Ascending aorta (tissue), 2 donors: ENCODE measurements at places on chromosomes 7 and 10. TPM values are rescaled to one million over a fixed set of nuclear protein-coding genes. Genes with fewer than 3 reads are reported as not detected.
A peak's percentile ranks its signal among the peaks of the same experiment; 100 is the strongest.

GRCh38 chr7:2639181-2639681 lies 7.4 kb downstream of the TTYH3 start:
- H3K27ac ChIP-seq = peak overlapping the region; percentile 72
- DNase-seq = no peak
- H3K4me3 ChIP-seq = no peak overlapping the region
- H3K4me1 ChIP-seq = peaks cover 59% of the 10 kb centered on the region

DNA sequence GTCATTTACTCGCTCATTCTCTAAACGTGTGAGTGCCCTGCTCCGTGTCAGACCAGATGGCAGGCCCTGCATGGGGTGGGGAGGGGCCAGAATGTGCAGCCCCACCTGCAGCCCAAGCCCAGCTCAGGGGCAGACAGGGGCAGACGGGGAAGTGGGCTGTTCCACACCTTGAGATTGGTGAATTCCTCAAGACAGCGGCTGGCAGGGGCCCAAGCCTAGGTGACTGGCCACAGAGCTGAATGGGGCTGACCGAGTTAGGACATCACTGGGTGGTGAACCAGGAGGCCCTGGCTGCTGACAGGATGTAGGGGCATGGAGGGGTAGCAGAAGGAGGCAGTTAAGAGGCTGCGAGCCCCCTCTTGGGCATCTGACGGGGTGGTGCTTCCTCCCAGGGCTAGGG lies 79.1 kb downstream of the MGMT start:
- no peak for DNase-seq
- H3K4me3 ChIP-seq = no peak overlapping the region
- H3K27me3 ChIP-seq = no peaks in the 10 kb centered on the region
- H3K27ac ChIP-seq = no peak overlapping the region
- H3K4me1 ChIP-seq = no peaks in the 10 kb centered on the region

DNA sequence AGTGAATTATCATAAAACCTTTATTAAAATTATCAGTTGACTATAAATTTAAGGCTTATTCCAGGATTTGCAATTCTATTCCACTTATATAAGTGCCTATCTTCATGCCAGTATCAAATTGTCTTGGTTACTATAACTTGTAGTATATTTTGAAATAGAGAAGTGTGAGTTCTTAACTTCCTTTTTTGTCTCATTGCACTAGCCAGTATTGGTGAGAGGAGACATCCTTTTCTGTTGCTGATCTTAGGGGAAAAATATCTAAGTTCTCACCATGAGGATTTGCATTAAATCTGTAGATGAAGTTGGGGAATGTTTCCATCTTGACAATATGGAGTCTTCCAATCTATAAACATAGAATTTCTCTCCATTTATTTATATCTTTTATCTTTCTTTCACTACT lies 104.2 kb upstream of the MKI67 start:
- no peak overlapping the region for H3K27ac ChIP-seq
- no peaks in the 10 kb centered on the region for H3K36me3 ChIP-seq

- H3K4me3 ChIP-seq = no peak overlapping the region
- H3K27ac ChIP-seq = no peak overlapping the region
- peak; percentile 65 for DNase-seq
- no peaks in the 10 kb centered on the region for H3K4me1 ChIP-seq
These were observed 76.1 kb upstream of the ZEB1 start for GRCh38 chr10:31242902-31243301.

DNA sequence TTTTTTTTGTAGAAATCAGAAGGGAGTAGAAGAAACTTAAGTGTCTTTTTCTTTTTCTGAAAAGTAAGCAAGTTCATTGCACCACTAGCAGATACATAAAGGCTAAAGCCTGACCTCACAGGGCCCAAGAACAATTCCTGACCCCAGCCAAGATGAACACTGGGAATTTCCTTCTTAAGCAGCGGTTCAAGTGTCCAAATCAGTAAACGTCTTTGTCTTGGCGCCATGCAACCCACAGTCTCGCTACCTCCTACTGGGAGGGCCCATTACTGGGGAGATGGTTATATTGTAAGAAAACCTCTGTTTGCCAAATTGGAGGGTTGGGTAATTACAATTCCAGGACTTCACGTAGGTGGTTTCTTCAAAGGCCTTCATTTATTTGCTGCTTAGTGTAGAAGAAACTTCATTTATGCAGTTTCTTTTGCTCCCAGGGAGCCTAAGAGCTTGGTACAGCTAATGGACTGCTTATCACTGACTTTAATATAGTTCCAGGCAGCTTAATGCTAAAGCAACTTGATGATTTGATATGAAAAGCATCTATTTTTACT lies 58.3 kb upstream of the ADRB1 start:
- H3K27ac ChIP-seq = no peak overlapping the region
- no peak overlapping the region for H3K4me3 ChIP-seq
- H3K27me3 ChIP-seq = no peaks in the 10 kb centered on the region
- H3K36me3 ChIP-seq = no peaks in the 10 kb centered on the region
- no peaks in the 10 kb centered on the region for H3K4me1 ChIP-seq

DNA sequence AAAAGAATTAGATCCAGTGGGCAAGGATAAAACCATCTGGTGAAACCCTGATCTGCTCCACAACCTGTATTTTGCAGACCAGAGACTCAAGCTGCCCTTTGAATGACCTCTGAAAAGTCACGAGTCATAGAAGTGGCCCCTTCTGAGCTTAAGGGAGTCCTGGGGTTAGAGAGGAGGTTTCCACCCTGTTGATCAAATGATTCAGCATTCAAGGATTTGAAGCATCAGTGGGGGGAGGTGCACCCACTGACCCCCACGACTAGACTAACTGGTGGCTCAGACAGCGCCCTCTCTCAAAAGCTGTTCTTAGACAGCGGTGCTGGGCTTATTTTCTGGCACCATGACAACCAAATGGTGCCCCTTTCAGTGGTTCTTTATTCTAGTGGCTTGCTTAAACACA lies 44.3 kb downstream of the PLCE1 start:
- no peaks in the 10 kb centered on the region for H3K27me3 ChIP-seq
- H3K4me3 ChIP-seq = no peak overlapping the region
- H3K4me1 ChIP-seq = no peaks in the 10 kb centered on the region
- H3K36me3 ChIP-seq = no peaks in the 10 kb centered on the region
- DNase-seq = no peak
- no peak overlapping the region for H3K27ac ChIP-seq

DNA sequence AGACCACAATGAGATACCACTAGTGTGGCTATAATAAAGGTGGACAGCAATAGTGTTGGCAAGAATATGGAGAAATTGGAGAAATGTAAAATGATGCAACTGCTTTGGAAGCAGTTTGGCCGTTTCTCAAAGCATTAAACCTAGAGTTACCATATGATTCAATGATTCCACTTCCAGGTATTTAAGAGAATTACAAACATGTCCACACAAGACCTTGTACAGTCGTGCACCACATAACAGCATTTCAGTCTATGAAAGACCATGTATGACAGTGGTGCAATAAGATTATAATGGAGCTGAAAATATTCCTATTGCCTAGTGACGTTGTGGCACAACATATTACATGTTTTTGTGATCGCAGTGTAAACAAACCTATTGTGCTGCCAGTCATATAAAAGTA lies 29.6 kb downstream of the CCDC172 start:
- no peaks in the 10 kb centered on the region for H3K36me3 ChIP-seq
- no peaks in the 10 kb centered on the region for H3K27me3 ChIP-seq
- H3K27ac ChIP-seq = no peak overlapping the region
- no peaks in the 10 kb centered on the region for H3K4me1 ChIP-seq

DNA sequence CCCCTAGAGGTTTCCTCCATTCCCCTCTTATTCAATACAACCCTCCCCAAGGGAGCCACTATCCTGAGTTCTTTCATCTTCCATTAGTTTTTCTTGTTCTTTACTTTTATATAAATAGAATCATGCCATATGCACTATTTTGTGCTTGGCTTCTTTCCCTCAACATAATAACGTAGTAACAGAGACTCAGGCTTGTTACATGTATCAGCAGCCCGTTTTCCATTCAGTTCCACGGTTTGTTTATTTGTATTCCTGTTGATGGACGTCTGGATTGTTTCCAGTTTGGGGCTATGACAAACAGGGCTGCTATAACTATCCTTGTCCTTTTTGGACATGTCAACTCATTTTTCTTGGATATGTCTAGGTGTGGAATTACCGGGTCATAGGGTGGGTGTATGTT lies 264.4 kb upstream of the MKI67 start:
- H3K36me3 ChIP-seq = no peaks in the 10 kb centered on the region
- H3K27ac ChIP-seq = no peak overlapping the region
- H3K27me3 ChIP-seq = no peaks in the 10 kb centered on the region
- H3K4me1 ChIP-seq = no peaks in the 10 kb centered on the region
- DNase-seq = no peak

DNA sequence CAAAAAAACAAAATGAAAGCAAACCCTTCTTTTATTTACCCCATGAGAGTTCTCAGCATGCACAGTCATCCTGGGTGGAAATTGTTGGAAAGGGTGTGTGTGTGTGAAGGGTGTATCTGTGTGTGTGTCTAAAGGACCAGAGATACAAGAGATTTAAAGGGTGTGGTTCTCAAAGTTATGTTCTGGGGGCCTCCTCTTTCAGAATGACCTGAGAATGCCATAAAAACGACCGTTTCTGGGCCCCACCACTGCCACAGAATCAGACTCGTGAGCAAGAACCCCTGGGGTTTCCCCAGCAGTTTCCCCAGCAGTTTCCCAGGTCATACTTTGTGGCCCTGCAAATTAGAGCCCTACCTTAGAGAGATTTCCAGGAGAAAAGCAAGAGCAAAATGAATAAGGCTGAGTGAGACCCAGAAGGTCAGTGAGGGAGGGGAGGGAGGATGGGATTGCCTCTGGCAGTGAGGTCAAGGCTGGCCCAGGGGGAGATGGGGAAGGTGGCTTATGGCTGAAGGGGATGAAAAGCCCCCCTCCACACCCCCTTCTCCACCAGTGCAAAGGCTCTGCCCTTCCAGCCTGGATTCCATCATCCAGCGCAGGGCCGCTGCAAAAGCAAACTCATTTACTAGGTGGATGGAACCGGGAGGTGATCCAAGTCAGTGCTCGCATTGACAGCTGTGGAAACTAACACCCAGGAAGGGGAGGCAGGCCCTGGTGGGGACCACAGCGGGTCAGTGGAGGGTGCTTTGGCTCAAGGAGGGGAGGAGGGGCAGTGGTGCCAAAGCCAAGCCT lies 10.2 kb downstream of the PYROXD2 start:
- H3K4me3 ChIP-seq = no peak overlapping the region
- no peak overlapping the region for H3K27ac ChIP-seq
- H3K36me3 ChIP-seq = peaks cover 30% of the 10 kb centered on the region
- DNase-seq = no peak

DNA sequence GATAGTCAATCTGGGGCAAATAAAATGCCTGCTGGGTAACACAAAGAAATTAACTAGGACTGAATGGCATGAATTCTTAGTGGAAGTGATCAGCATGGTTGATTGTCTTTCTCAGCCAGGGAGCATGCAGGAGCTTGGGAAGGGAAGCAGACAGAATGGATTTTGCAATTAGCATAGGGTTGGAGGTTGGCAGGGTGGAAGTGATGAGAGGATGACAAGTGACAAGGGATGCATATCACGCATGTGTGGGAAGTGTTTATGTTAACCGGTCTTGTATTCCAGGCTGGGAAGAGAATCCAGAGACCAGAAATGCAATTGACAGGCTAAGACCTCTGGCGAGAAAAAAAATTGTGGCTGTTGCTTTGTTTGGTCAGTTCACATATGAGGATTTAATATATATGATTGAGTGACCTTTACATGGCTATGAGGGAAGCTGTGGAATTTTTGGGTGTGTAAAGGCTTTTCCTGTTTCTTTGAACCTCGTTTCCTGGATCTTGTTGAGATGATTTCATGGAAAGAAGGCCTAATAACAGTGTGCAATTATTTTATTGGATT lies 8.3 kb downstream of the MDFIC start:
- no peaks in the 10 kb centered on the region for H3K27me3 ChIP-seq
- no peak for DNase-seq

AKR1E2 gene
- 0.53 TPM for total RNA-seq
